ENCODE measurements at places on chromosomes 2 and 18.

GRCh38 chr2:96584017-96584416, 47.5 kb downstream of the ARID5A start:
- no peak for DNase-seq

GRCh38 chr18:74739926-74740325, 142.3 kb downstream of the ZNF407 start:
- DNase-seq, result no peak

DNA sequence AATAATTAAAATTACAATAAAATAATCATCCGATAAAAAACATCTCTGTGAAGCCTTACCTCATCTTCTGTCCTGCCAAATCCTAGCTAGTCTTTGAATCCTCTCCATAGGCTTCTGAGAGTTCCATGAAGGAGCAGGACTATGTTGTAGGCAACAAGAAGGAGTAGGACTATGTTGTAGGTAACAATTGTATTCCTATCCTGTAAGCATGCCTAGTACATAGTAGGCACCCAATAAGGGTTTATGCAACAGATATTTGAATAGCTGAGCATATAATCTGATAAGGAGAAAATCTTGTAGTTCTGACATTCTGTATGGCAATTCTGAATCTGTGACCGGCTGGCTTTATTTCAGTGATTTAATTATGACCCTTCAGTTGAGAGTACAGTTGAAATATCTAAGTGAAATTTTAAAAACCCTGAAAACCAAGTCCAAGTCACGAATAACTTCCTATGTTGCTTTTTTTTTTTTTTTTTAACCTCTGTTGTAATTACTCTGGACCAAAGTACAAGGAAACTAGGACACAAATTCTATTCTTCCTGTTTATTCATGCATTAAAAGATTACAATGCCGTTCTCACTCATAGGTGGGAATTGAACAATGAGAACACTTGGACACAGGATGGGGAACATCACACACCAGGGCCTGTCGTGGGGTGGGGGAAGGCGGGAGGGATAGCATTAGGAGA, 27.8 kb downstream of the VWA3B start:
- DNase-seq, result no peak

- no peak for DNase-seq
Observed at GRCh38 chr18:36427831-36428230, 130.3 kb downstream of the FHOD3 start.

GRCh38 chr18:58955738-58956137, 91.1 kb downstream of the ZNF532 start:
- peak; percentile 54 for DNase-seq

GRCh38 chr18:48785091-48785614, 165.6 kb downstream of the SMAD7 start:
- no peak for DNase-seq
